ENCODE measurements at places on chromosomes 13 and 19.

DNA sequence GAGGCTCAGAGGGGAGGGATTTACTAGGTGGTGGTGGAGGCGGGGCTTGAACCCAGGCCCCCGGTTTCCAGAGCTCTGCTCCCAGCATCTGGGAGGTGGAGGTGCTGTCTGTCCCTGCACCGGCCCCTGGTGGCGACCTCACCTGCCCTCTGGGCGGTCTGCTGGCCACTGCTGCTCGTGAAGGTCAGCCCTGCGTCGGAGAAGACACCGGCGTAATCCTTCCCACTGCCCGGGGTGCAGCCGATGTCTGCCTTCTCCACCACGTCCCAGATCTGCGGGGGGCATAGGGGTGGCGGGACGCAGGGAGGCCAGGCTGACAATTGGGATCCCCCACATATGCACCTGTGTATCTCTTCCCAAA is 12.8 kb downstream of the C3 start:
- DNase-seq: no peak

DNA sequence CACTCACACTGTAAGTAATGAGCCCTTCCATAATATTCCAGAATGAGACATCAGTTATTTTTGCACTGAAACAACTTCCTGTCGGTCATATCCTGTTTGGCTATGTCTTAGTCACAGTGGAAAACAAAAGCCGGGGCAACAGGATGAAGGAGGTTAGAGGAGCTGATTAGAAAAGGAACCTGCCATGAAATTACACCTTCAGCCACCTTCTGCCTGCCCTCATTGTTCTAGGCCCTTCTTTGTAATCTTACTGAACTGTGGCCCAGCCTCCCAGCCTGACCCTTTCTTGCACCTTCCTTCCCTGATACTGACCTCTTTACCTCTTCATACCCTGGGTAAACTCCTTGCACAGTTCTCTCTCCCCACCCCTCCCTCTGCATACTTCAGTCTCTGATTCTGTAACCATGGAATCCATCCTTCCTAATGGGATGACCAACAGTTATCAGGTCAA is 67.3 kb downstream of the DOCK9 start:
- peak; percentile 92 for DNase-seq

DNA sequence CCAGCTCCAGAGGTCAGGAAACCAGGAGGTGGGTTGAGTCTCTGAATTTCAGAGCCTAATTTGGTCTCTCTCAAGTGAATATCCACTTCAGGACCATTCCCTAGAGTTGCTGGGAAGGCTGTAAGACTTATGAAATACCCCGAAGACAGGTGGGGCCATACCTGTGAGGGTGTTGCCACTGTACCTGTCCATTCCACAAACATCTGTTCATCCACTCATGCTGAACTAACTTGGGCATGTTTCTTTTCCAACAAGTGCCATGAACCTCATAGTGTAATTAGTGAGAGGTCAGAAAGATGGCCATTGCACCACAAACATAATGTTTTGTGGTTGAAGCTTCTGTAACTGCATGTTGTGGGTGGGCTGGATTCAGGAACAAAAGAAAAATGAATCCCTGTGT is 7.8 kb downstream of the ILF3 start:
- peak; percentile 26 for DNase-seq

DNA sequence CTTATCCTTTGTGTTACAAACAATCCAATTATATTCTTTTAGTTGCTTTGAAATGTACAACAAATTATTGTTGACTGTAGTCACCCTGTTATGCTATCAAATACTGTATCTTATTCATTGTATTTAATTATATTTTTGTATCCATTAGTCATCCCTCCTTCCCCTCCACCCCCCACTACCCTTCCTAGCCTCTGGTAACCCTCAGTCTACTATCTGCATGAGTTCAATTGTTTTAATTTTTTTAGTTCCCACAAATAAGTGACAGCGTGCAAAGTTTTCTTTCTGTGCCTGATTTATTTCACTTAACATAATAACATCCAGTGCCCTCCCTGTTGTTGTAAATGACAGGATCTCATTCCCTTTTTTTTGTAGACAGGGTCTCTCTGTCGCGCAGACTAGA is 4.5 kb downstream of the SAE1 start:
- DNase-seq: no peak

DNA sequence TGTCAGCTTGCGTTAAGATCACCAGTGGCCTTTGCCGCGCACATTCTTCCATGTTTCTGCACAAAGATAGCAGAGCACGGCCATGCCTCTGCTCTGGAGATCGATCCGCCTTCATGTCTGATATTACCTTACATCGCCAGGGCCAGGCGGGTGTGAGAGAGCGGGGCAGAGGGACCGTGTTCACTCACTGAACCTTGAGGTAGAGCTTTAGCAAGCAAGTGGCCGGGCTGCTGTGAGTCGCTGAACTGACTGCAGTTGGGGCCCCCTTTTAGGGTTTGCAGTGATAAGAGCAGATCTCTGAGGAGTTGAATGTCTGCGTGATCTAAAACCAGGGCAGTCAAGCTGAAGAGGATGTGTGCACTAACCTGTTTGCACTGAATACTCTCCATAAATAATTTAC is 275.4 kb upstream of the OBI1 start:
- DNase-seq: no peak

DNA sequence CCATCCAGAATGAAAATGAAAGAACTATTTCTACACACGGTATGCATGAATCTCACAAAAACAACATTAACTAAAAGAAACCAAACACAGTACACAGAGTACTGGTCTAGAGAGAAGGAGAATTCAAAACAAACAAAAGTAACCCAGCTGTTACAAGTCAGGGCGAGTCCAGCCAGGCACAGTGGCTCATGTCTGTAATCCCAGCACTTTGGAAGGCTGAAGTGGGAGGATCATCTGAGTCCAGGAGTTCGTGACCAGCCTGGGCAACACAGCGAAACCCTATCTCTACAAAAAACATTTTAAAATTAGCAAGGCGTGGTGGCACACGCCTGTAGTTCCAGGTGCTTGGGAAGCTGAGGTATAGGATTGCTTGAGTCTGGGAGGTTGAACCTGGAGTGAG is 1.7 kb upstream of the PSMC4 start:
- no peak for DNase-seq

Measured in SJSA1 (cell line).